Stimulated activated CD8-positive, alpha-beta memory T cell treated with anti-CD3 and anti-CD28 coated beads, Interleukin-4, amount 100 ng/mL, for 24 hours (primary cell): ENCODE measurements at places on chromosomes 2 and 18.

GRCh38 chr2:60989259-60989658 lies 28.3 kb upstream of the PEX13 start:
- DNase-seq = no peak

GRCh38 chr2:238160206-238161129 lies 1.7 kb downstream of the ERFE start:
- DNase-seq = no peak

DNA sequence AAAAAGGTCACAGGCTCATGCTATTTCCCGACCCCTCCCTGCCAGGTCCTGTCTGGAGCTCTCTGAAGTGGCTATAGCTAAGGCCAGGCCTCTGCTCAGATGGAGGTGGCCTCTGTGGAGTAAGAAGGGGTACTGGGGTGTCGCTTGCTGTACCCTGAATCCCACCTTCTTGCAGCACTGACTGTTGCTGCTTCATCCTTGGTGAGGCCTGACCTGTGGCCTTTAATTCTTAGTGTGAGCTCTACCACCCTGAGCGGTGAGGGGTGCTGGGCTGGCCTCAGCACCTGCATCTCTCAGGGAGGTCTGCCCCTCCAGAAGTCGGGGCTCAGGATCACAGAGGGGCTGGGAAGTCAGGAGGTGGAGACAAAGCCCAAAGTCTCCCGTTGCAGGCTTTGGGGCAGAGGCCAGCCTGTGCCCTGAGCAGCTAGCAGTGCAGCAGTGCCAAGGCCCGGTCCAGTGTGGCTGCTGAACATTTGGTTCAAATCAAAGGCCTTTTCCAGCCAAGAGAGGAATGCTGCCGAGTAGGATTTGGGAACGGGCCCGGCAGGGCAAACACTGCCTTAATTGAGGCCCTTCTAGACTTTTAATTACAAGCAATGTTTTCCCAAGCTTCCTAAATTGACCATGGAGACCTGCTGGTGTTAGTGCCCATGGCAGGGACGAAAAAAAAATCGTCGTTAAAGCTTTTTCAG lies 133.5 kb upstream of the HAAO start:
- no peak for DNase-seq

DNA sequence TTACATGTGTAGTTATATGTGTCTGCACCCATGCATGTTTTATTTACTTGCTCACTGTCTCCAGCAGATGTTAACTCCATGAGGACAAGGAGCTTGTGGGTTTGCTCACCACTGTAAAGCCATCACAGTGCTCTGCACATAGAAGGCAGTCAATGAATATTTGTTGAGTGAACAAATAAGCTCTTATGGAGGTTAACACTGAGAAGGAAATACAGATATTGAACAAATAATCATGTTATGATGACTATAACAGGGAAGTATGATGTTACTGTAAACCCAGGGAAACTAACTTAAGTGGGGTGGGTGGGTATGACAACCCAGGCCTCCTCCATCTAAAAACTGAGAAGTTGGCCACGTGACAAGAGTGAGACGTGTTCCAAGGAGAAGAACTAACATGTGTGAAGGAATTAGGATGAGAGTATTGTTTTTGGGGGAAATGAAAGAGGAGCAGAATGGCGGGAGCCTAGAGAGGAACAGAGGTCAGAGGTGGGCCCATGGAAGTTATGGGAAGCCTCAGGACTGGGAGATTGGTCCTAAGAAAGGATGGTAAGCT lies 6.0 kb upstream of the FAM117B start:
- DNase-seq = no peak

- DNase-seq = no peak
Observed at GRCh38 chr2:50607721-50608120, 424.2 kb downstream of the NRXN1 start.

DNA sequence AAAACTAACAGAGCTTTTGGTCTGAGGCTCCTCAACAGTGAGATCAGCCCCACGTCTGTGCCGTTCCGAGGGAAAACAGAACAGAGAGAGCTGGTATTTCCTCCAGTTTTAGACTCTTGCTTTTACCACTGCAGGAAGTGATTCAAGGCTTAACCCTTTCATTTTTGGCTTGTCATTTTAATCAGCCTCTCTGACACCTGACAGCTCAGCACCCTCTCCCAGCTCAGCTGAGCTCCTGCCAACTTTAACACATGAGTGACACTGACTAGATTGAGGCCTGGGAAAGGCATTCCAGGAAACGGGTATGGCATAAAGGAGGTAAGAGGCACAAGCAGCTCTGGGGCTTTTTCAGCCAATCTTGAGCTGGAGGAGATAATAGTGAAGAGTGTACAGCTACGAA lies 239.4 kb upstream of the SKOR2 start:
- no peak for DNase-seq

- DNase-seq = no peak
Observed at GRCh38 chr2:104703669-104704068, 150.2 kb upstream of the POU3F3 start.

DNA sequence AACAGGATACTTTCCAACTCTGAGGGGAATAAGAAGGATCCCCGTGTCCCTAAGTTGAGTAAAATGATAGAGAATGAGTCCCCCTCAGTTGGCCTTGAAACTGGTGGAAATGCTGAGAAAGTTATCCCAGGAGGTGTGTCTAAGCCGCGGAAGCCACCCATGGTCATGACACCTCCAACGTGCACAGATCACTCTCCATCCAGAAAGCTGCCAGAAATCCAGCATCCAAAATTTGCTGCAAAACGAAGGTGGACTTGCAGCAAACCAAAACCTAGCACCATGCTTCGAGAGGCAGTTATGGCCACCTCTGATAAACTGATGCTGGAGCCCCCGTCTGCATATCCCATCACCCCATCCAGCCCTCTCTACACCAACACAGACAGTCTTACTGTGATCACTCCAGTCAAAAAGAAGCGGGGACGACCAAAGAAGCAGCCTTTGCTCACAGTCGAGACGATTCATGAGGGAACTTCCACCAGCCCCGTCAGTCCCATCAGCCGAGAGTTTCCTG lies 270.1 kb downstream of the SETBP1 start:
- DNase-seq = no peak

DNA sequence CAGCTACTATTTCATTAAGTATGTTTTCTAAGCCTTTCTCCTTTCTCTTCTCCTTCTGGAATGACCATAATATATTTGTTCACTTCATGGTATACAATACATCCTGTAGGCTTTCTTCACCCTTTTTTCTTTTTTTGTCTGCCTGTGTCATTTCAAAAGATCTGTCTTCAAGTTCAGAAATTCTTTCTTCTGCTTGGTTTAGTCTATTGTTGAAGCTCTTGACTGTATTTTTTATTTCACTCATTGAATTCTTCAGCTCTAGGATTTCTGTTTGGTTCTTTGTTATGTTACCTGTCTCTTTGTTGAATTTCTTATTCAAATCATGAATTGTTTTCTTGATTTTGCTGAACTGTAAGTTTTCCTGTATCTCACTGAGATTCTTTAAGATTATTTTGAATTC lies 109.9 kb downstream of the TMEM131 start:
- no peak for DNase-seq

- no peak for DNase-seq
Observed at GRCh38 chr2:224134003-224134734, 95.1 kb upstream of the SERPINE2 start.

GRCh38 chr18:43664487-43665008 lies 387.3 kb upstream of the SYT4 start:
- DNase-seq = no peak

- DNase-seq = no peak
Observed at GRCh38 chr18:58315041-58315440, 271.0 kb downstream of the NEDD4L start.

GRCh38 chr2:191691016-191691735 lies 13.2 kb downstream of the NABP1 start:
- no peak for DNase-seq

GRCh38 chr2:28452534-28453081 lies 43.3 kb upstream of the PLB1 start:
- peak; percentile 74 for DNase-seq

- DNase-seq = no peak
Observed at GRCh38 chr2:189142893-189143759, 36.4 kb downstream of the COL5A2 start.

DNA sequence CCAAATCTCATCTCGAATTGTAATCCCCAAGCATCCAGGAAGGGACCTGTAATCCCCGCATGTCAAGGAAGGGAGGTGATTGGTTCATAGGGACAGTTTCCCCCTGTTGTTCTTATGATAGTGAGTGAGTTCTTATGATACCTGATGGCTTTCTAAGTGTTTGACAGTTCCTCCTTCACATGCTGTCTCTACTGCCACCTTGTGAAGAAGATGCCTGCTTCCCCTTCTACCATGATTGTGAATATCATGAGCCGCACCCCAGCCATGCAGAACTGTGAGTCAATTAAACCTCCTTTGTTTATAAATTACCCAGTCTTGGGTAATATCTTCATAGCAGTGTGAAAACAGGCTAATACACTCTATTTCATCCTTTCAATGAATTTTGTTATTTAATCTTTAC lies 446.7 kb downstream of the RNF144A start:
- no peak for DNase-seq

DNA sequence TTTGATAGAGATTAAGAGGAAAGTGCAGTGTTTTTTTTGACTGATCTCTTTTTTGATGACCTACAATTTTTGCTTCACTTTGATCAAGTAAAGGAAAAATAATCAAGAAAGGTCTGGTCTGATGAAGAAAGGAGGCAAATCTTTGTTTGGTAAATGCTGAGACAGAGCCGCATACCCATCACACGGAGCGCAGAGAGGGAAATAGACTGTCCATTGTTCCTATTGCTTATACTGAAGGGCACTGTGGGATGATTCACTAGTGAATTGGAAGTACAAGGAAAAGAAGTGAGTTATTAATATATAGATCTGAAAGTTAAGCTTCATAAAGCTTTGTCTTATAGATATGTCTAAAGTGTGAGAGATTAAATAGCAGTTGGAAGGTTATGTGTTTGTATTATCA lies 455.1 kb downstream of the PLCL1 start:
- DNase-seq = no peak

DNA sequence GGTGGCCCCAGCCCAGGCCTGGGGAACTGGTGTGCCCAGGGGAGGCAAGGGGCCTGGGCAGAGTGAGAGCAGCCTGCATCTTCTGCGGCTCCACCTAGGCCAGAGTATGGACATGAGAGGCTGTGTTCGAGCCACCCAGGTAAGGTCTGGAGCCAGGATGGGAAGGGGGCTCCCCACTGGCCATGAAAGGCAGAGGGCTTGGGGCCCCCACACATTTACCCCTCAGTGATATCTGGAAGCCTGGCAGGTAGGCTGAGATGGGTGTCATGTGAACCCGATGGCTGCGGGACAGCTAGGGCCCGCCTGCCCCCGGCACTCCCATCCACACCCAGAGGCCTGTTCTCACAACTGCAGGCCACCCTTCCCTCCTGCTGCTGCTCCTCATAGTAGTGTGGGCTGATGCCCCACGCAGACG lies 13.2 kb downstream of the ADRA2B start:
- DNase-seq = no peak
